ENCODE measurements at places on chromosomes 2 and 18.

DNA sequence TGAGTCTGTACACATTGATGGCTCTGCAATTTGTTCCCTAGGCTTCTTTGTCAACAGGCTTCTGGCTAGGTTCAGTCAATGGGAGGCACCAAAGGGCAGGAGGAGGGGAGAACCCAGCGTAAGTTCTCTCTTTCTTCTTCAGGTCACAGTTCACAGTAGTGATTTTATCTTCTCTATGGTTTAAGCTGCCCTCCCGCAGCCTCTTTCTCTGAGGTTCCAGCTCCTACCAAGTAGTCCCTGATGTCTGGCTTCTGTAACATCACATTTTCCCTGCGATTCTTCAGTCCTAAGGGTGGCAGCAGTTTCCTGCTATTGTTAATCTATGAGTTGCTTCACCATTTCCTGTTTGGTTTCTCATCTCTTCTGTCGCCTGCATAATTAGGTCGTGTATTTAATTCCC, 107.4 kb downstream of the CPO start:
- DNase-seq: no peak

- DNase-seq: peak; percentile 67
These were observed 762 bp upstream of the GAD1 start for GRCh38 chr2:170815746-170816503.

- DNase-seq: peak; percentile 67
These were observed 26.1 kb downstream of the KCTD18 start for GRCh38 chr2:200483729-200484198.

DNA sequence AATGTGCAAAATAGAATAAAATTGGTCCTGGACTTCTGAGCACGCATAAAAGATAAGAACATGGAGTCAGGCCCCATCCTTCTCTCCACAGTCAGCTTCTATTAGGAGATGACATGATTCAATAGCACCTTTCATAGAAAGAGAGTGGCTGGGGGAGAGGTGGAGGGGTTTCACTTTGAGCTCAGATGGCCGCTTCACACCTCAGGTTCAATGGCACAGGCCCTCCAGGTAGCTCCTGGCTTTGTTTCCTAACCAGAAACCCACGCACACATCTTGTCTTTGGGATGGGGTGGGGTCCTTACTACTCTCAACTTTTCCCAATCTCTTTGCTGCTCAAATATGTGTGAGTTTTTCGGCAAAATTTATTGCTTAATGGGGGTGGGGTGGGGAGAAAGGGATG, 332.3 kb downstream of the CLIP4 start:
- no peak for DNase-seq

- no peak for DNase-seq
These were observed 26.2 kb downstream of the PTPRM start for GRCh38 chr18:7593218-7593819.

Measured in adrenal gland (tissue), 19 donors.